Lung microvascular endothelial cell (primary cell): ENCODE measurements at places on chromosomes 5 and 9. TPM values are rescaled to one million over a fixed set of nuclear protein-coding genes. Genes with fewer than 3 reads are reported as not detected.

The NINJ1 gene
- 34.7 and 37.5 TPM in 2 replicates for total RNA-seq

The FOXD4L4 gene
- under 0.01 TPM in 2 replicates for total RNA-seq

The MCTP1 gene
- 29.9 and 55.8 TPM in 2 replicates for total RNA-seq

The LCN2 gene
- not detected in 2 replicates for total RNA-seq

The FBXL17 gene
- total RNA-seq: 5.2 and 5.6 TPM in 2 replicates
